ENCODE measurements at places on chromosomes 11 and 22. TPM values are rescaled to one million over a fixed set of nuclear protein-coding genes. Genes with fewer than 3 reads are reported as not detected.

DNA sequence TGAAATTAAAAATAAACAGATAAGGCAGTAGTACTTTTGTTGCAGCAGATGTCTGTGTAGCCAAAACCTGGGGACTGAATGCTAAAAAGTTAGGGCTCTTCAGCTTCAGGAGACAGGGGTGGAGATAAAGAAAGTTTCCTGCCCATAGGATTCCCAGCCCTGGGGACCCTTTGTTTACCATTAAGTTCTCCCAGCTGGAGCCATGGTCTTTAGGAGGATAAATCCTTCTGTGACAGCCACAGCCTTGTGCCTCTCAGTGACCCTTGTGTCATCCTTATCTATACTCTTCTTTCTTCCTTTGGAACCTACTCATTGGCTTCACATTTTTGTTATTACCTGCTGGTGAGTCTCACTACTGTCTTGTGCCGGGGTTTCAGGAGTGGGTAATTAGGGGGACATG lies at the start of gene OR51M1:
Gene OR51M1, plus strand, starts transcription at position 237 of the 400 bp plus-strand sequence. CDS start 5,587 bp downstream, outside the sequence.
- no peak within 1 kb of the TSS for H3K4me3 ChIP-seq
- H3K27me3 ChIP-seq: peaks cover 2% of the 10 kb centered on the region
- no peaks in the 10 kb centered on the region for H3K36me3 ChIP-seq
- H3K27ac ChIP-seq: no peak within 1 kb of the TSS

SLC22A25 gene
- total RNA-seq: not detected

- H3K4me3 ChIP-seq: no peak overlapping the region
- H3K27ac ChIP-seq: no peak overlapping the region
- peaks cover 8% of the 10 kb centered on the region for H3K27me3 ChIP-seq
- no peaks in the 10 kb centered on the region for H3K36me3 ChIP-seq
- H3K4me1 ChIP-seq: peaks cover 4% of the 10 kb centered on the region
These were observed 88.6 kb downstream of the ST3GAL4 start for GRCh38 chr11:126444072-126444471.

DNA sequence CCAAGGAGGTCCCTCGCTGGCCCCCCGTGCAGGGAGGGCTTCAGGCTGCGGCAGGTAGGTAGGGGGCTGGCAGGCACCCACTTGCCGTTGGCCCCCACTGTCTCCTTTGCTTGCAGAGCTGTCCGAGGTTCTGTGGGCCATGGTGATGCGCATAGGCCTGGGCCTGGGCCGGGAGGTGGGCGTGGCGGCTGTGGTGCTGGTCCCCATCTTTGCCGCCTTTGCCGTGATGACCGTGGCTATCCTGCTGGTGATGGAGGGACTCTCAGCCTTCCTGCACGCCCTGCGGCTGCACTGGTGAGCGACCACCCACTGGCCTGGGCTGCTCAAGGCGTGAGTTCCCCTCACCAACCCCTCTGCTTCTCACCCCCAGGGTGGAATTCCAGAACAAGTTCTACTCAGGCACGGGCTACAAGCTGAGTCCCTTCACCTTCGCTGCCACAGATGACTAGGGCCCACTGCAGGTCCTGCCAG lies 11.6 kb downstream of the TCIRG1 start:
- H3K27me3 ChIP-seq: no peaks in the 10 kb centered on the region
- H3K36me3 ChIP-seq: peaks cover 15% of the 10 kb centered on the region
- no peaks in the 10 kb centered on the region for H3K4me1 ChIP-seq
- H3K27ac ChIP-seq: no peak overlapping the region
- no peak for DNase-seq

SLC22A12 gene
- total RNA-seq: not detected

GRCh38 chr22:33247758-33248157 lies 189.6 kb upstream of the SYN3 start:
- no peaks in the 10 kb centered on the region for H3K36me3 ChIP-seq
- H3K4me1 ChIP-seq: no peaks in the 10 kb centered on the region
- no peak overlapping the region for H3K27ac ChIP-seq
- DNase-seq: no peak

CNGA4 gene
- total RNA-seq: 0.18 TPM
